Eye (tissue), 1 donor: ENCODE measurements at places on chromosomes 1 and 21.

GRCh38 chr21:43909741-43910400 lies 44.8 kb downstream of the AGPAT3 start:
- DNase-seq, result no peak

- no peak for DNase-seq
Measured at GRCh38 chr1:10457875-10458274, 8.0 kb downstream of the CORT start.

- no peak for DNase-seq
Measured at GRCh38 chr1:74317663-74318062, 82.5 kb downstream of the TNNI3K start.

DNA sequence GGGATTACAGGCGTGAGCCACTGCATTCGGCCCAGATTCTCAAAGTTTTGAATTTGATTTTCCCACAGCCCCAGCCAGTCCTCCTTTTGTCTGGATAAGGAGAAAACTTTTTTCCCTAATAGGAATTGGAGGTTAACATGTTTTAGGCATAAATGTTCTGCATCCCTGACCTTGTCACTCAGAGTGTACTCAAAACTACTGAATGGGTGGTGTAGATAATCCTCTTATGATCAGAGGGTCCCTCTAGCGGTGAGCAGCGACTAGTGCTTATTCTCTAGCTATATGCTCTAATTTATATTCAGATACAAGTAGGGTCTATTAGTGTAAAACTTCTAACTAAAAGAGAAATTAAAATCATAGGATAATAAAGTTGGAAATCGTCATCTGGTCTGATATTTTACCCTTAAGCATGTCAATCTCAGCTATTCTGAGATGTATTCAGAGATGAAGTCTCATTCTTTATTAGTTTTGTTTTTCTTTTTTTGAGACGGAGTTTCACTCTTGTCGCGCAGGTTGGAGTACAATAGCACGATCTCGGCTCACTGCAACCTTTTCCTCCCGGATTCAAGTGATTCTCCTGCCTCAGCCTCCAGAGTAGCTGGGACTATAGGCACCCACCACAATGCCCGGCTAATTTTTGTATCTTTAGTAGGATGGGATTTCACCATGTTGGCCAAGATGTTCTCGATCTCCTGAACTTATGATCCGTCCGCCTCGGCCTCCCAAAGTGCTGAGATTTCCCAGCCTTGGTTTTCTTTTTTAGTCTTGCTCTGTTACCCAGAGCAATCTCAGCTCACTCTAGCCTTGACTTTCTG lies 2.7 kb upstream of the PSMD4 start:
- peak; percentile 80 for DNase-seq

DNA sequence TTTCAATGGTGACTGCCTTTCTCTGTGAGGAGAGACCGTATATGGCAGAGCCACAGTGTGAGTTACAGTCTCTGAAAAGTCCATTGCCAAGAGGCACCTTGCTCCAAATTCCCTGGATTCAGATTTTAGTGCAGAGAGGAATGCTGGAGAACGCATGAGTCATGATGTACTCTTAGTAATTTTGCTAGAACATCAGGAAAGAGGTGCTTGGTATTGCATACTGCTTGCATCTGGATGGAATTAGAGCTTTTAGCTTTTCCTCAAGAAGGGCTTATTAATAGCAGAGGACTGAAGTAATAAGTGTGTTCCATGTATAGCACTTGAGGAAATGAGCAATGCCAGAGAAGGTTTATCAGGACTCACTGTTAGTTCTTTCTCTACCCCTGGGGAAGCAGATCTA lies 40.5 kb upstream of the AKT3 start:
- peak; percentile 25 for DNase-seq

GRCh38 chr1:96346719-96347118 lies 374.9 kb upstream of the PTBP2 start:
- no peak for DNase-seq

DNA sequence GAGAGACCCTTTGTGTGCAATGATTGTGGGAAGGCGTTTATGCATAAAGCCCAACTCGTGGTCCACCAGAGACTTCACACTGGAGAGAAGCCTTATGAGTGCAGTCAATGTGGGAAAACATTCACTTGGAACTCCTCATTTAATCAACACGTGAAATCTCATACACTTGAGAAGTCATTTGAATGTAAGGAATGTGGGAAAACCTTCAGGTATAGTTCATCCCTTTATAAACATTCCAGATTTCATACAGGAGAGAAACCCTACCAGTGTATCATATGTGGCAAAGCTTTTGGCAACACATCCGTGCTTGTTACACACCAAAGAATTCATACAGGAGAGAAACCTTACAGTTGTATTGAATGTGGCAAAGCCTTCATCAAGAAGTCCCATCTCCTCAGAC lies 15.5 kb downstream of the ZNF684 start:
- DNase-seq, result no peak

- DNase-seq, result peak; percentile 60
Measured at GRCh38 chr1:8943498-8944405, 1.9 kb upstream of the CA6 start.

DNA sequence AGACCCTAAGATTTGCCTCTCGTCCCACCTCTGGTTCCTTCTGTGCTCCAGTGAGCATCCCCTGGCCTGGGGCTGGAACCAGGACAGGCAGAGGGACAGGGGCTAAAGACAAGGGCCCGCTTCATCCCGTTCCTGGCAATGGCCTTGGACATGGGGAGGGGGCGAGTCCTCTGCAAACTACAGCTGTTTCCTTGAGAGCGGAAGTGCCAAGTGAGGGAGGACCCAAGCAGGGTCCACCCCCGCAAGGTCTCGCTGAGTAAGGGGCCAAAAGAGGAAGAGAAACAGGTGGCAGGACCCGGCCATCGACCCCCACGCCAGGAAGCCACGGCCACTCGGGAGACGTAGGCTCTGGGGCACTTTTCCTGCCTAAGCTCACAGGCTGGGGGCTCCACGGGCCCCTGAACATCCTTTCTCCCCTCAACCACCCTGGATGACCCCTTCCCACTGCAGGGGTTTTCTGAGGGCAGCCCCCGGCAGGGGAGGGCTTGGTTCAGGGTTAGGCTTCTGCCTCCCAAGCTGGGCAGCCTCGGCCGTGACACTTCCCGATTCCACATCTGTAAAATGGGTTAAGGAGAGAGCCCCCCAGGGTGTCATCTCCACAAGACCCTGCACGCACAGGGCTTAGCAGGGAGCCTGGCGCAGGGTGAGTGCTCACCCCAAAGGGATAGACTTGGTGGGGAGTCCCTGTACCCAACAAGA lies 17.9 kb upstream of the PLEKHG5 start:
- no peak for DNase-seq

DNA sequence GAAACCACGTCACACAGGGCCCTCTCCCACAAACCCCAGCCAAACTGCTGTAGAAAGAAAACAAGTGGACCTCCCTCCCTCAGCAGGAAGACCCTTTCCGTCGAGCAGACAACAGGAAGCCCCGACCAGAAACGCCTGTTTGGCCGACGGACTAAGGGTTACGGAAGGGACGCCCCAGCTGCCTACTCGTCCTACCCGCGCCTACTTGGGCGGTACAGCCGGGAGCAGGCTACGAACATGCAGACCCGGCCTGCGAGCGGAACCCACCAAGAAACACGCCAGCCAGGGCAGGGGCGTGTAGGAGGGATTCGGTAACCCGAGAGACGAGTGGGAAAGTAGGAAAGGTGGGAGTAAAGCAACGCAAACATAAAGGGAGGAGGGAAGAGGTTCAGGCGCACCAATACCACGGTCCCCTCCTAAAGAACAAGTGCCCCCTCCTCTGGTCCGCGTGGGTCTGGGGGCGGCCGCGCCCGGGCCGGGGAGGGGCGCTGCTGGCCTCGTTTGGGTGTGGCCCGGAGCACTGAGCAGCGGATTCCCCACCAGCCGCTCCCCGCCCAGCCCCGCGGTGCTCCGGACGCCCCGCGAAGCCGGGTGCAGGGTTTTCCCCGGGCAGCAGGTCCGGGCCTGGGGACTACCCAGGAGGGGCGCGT lies 450 bp downstream of the S100A10 start:
- DNase-seq, result peak; percentile 60

- DNase-seq, result no peak
Measured at GRCh38 chr21:38914528-38915293, 109.0 kb downstream of the ETS2 start.

DNA sequence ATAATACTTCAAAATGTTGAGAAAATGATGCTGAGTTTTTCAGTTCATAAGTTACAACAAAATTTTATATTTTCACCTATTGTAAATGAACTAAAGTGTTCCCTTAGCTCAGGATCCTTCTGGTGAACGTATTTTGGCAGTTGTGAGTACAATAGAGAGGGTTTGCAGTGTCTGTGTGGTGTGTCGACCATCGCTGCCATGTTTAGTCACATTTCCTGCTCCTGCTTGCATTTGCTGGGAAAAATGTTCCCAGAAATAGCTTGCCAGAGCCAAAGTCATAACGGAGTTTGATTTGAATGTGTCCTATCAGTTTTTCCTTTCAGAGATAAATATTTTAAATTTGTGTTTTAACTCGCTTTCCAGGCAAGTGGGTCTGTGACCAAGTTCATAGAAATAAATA lies 117.1 kb upstream of the COL6A1 start:
- DNase-seq, result no peak

- no peak for DNase-seq
Measured at GRCh38 chr1:223340637-223341036, 23.3 kb downstream of the SUSD4 start.

DNA sequence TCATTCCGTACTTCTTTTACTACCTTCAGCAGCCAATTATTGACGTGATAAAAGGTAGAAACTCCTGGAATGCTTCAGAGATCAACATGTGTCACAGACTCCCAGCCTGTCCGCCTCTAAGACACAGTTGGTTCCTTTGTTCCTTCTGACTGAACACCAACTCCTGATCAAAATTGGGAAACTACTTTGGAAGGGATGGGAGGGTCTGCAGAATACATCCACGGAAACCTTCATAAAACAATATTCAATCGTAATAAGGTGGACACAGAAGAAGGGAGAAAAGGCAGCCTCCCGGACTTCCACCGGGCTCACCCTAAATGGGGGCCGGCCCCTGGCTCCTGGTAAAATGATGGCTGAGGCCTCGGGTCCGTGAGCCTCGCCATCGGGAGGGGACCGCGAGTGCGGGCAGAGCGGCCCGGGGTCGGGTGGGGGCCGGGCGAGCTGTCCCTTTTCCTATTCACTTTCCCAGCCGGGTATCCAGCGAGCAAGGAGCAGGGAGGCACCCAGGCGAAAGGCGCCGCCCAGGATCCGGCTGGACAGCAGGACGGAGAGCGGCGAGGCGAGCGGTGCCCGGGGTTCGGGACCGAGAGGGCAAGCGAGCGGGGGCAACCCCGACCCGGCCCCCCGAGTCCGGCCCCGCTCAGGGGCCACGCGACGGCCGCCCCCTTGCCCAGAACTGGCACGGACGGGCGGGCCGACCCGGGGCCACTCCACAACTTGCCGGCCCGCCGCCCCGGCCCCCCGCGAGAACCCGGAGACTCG lies 805 bp downstream of the NRIP1 start:
- DNase-seq, result peak; percentile 82

DNA sequence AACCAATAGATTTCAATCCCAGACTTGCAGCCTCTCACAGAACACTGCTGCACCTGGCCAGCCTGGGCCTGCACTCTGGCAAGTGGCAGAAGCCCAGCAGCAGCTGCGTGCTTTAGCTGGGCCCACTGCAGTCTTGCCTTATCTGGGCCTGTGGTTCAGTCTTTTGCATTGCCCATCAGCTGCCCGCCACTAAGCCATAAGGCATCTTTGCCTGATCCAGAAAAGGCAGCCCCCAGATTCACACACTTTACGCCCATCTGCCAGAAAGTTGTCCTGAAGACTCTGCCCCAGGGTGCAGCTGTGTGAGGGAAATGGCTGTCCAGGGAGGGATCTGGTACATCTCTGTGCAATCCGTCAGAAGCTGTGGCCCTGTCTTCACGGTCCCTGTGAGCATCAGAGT lies 217.0 kb downstream of the DNAH14 start:
- DNase-seq, result peak; percentile 37

GRCh38 chr21:44002511-44002910 lies 9.6 kb upstream of the TRAPPC10 start:
- no peak for DNase-seq

- no peak for DNase-seq
Measured at GRCh38 chr1:30133414-30134055, 589.9 kb downstream of the MATN1 start.
